ENCODE measurements at places on chromosomes 7 and 10.

- DNase-seq, result no peak
Measured at GRCh38 chr10:1632141-1632540, 105.2 kb downstream of the ADARB2 start.

GRCh38 chr10:86665868-86666267, 2.4 kb upstream of the LDB3 start:
- no peak for DNase-seq

DNA sequence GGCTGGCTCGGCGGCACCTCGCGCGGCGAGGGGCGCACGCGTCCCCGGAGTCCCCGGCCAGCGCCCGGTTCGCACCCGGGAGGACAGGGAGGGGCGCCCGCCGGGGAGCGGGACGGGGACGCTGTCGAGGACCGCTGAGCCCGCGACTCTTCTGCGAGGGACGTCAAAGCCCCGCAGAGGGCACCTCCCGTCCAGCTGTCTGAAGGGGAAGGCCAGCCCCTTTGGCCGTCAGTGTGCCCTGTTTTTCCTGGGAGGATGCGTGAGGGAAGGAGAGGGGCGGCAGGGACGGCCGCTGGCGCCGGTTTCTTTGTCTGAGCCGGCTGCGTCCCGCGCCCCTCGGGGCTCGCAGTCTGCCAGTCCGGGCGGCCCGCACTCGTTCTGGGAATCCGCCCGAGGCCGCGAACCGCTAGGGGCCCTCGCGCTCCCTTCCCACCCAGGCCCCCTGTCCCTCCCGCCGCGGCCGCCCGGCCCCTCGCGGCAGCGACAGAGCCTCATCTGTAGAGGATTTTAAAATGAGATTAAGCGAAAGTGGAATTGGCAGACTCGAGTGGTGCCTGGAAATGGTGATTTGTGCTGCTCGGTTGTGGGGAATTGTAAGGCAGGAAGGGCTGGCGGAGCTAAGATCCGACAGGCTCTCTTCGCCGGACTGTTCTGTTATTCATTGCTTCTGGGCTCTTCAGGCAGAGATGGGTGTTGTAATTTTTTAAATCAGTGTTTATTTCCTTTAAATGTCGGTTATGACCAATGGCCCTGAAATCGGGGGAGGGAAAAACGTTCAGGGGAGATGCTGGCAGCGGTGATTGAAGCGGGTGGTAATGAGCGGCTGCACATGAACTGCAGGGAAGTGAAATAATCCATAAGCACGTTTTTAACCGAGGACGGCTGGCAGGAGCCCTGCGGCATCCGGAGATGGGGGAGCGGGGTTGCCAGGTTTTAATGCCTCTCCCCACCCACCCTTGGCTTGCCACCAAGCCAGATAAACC, 618 bp upstream of the RELN start:
- peak; percentile 37 for DNase-seq

DNA sequence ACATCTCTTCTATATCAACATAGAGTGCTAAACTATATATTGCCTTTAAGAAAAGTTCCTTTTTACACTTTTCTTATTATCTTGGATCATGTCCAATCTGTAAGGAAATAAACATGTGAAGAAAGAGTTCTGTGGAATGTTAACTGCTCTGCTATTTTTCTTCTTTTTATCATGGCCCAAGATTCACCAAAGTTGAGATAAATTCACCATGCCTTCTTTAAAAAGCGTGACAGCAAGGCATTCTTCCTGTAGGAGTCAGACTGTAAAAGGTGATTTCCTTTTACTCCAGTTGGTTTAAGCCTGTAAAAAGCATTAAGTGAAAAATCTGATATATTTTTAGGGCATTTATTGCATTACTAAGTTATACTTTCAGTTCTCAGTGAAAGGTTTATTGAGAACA, 165.7 kb upstream of the FZD1 start:
- no peak for DNase-seq

- DNase-seq, result peak; percentile 78
Measured at GRCh38 chr7:71521506-71521905, 389.6 kb downstream of the GALNT17 start.

- peak; percentile 91 for DNase-seq
Measured at GRCh38 chr10:101012525-101013364, 13.1 kb downstream of the LZTS2 start.

GRCh38 chr7:30595436-30596013, 847 bp downstream of the GARS1 start:
- no peak for DNase-seq

GRCh38 chr10:104328896-104329710, 9.2 kb downstream of the ITPRIP start:
- DNase-seq, result peak; percentile 78

- no peak for DNase-seq
Measured at GRCh38 chr10:132263866-132264265, 43.9 kb downstream of the STK32C start.

GRCh38 chr10:114283535-114284234, 44.6 kb downstream of the VWA2 start:
- no peak for DNase-seq

DNA sequence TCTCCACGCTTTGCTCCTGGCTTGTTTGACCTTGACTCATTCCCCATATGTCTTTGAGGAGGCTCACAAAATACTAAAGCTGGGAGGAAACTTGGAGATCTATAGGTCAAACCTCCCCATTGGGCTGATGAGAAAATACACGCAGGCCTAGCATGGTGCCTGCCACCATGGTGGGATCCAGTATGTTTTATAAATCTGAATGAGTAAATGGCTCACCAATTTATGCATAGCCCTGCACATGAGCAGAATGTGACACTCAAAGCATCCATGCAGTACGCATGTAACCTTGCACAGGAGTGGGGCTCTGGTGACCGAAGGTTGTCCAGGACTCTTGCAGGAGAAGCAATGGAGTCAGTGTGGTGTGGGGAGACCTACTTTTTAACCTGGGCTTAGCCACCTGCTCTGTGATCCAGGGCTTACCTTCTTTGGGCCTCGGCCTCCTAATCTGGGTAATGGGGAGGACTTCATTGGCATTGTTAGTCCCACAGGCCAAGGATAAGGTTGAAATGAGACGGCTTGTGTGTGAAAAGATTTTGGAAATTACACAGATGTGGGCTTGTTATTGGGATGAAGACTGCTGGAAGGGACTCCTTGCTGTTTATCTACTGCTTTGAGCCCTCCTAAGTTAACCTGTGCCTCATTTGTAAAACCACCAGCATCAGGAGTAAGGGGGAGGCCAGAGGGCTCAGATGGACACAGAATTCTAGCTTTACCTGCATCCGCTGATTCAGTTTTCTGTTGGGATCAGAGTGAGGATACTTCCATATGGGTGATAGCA, 58.4 kb downstream of the ADCYAP1R1 start:
- no peak for DNase-seq

DNA sequence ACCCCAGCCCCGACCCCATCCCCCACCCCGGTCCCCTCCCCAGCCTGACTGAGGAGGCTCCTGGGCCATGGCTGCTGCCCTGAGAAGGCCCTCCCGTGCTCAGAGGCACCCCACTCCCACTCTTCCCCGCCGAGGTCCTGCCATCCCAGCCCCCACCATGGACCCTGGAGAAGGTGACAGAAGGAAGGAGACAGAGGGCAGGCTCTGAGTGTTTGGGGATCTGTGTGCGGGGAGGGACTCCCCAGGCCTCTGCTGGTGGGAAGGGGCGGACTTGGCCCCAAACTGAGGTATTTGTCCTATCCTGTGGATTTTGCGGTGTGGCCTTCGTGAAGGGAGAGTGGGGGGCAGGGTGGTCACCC, 53.4 kb downstream of the PWWP2B start:
- DNase-seq, result no peak

GRCh38 chr7:132656846-132657776, 80.8 kb upstream of the PLXNA4 start:
- peak; percentile 32 for DNase-seq

GRCh38 chr7:84190016-84190705, 4.4 kb downstream of the SEMA3A start:
- no peak for DNase-seq

DNA sequence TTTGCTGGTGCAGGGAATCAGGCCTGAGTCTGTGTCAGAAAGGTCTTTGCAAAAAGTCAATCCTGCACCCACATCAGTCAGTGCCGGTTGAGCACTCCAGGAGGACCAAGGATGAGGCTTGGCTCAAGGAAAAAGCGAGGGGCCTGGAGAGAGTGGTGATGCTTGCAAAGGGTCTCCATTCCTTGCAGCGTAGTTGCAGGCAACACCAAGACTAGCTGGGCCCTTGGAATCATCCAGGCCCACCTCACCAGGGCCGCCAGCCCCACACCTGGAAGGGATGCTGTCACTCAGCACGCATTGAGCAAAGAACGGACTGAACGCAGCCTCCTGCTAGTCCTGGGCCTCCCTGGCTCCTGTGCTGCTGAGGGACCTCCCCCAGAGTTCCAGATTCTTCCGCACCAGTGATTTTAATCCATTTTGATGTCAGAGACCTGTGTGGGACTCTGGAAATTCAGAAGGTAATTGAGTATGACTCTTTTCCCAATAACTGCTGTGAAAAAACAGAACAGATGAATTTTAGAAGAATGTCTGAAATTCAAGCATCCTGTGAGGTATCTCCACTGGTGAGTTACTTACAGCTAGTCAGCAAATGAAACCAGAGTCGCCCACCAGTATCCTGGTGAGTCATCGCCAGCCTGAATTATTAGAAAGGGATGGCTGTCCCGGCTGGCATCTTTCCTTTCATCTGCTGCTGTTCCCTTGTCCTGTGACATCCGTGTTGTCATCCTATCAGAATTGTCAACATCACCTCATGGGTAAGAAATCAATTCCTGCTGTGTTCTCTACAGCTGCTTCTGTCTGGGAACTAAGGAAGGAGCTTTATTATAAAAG, 150.8 kb upstream of the NPS start:
- DNase-seq, result peak; percentile 58

DNA sequence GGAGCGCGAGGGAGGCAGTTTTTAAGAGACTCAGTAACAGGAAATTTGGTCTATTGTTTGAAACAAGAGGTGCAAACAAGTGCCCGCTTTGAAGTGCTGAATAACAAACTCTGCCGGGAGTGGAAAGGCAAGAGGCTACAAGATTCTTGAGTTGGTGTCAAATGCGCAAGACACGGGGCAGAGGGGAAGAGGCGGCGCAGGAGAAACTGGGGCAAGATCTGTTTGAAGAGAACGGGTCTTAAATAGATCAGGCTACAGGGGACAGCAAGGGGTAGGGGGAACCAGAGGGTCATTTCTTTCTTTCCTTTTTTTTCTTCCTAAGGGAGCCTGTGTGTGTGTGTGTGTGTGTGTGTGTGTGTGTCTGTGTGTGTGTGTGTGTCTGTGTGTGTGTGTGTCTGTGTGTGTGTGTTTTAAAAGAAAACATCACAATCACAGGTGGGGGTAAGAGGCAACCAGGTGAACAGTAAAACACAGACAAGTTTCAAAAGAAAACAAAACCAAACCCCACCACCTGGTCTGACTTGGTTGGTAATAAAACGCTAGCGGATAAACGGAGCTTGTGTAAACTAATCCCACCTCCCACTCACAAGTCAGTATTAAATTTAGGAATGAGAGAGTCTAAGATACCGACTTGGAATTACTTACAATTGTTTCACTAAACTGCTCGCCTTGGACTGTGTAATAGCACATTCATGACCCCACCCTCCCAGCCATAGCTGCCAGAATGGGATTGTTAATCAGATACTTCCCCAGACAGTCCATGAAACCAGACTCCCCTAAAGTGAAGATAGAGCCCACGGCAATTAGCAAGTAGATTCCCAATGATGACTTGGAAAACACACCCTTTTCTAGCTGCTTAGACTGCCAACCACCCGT, 13.1 kb upstream of the CUX1 start:
- peak; percentile 48 for DNase-seq

GRCh38 chr10:119379466-119380071, 162.9 kb downstream of the RGS10 start:
- DNase-seq, result no peak

GRCh38 chr7:149048805-149049204, 20.5 kb upstream of the PDIA4 start:
- DNase-seq, result no peak

- no peak for DNase-seq
Measured at GRCh38 chr10:65911151-65911835, 1014.5 kb upstream of the LRRTM3 start.

DNA sequence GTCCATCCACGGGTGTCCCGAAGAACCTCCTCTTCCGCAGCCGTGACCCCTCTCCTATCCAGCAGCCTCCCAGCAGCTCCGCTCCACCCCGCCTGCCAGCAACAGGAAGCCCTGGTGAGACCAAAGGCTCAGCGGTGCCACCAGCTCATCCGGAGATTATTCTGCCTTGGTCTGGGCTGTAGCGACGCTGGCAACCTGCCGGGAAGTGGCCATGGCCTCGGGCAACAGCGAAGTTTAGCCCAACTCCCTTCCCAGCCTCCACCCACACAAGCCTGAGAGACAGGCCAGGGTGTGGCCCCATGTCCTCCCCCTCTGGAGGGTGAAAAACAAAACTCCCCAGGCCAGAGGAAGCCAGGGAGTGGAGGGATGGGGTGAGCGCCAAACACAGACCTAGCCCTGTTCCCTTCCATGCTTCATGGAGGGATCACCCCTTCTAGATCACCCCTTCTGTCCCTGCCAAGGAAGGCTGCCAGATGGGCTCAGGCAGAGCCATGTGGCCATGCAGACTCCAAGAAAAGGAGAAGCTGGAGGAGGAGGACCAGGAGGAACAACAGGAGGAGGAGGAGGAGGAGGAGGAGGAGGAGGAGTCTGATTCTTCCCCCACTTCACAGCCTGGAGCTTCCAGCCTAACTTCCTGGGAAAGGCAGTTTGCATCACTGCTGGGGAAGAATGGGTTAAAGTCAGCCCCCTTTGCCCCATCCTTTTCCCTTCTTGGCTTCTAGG, 918 bp downstream of the CALHM2 start:
- DNase-seq, result peak; percentile 87

GRCh38 chr7:126065766-126066165, 1136.1 kb upstream of the POT1 start:
- DNase-seq, result no peak

- DNase-seq, result no peak
Measured at GRCh38 chr7:47577321-47577919, 4.5 kb downstream of the TNS3 start.

GRCh38 chr10:113557424-113557862, 4.6 kb downstream of the HABP2 start:
- no peak for DNase-seq

DNA sequence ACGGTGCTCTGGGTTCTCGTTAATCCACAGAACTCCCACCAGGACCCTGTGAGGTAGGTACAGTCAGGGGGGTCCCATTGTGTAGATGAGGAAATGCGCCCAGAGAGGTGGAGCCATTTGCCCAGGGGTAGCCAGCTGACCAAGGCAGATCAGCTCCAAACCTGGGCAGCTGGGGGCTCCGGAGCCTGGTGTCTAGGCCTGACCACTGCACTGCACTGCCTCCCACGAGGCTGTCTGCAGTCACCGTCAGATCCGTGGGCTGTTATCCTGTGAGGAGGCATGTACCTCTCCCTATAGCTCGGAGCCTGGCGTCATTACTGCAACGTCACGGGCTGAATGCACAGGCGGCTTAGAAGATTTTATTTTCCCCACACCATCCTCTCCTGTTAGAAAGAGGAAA, 411.8 kb upstream of the FOXK1 start:
- DNase-seq, result no peak

DNA sequence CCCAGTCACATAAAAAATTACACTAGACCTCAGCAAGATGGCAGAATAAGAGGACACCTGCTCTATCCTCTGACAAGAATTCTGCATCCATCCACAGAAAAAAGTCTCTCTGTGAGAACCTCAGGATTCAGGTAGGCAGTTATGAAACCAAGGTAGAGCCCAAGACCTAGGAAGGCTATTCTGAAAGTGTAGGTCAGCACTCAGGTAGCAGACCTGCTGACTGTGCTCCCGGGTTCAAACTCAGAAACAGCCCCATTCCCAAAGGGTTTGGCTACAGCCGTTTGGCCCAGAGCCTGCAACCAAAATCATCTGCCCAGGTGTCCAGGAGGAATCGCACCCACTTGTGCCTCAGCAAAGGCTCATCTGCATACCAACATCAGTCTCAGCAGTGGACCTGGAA, 37.7 kb downstream of the COA1 start:
- no peak for DNase-seq

Data from AG20443 (cell line).